ENCODE measurements at places on chromosomes 3 and 15.

DNA sequence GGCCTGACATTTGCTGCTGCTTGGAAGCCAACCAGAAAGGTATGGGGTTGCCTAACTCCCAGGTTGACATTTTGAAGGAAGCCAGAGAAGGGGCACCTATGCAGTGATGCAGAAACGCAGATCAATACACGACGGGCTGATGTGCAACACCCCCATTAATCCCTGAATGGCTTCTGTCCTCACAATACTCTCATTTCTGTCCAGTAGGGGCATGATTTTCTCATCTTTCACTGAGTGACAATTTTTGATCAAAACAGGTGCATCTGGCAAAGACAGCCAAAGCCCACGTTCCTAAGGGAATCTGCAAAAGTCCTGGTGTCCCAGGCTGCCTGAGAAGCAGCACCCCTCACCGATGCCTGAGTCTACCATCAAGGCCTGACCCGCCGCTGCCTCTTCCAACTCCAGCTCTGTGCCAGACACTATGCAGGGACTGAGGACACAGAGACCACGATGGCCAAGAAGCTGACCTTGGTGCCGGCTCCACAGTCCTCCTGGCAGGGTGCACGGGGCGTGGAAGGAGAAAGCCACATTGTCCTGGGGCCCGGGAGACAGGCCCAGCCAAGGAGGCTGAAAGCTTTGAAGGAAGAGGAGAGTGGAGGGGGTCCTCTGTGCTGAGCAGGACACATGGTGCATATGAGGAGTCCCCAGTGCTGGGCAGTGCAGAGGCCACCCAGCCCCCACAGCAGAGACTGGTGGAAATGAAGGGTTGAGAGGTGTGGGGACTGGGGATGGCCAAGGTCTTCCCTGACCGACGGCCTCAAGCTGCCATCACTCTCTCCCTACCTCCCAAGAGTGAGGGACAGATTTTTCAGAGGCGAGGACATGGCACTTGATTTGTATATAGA, 159.6 kb downstream of the NUP210 start:
- no peak for DNase-seq

DNA sequence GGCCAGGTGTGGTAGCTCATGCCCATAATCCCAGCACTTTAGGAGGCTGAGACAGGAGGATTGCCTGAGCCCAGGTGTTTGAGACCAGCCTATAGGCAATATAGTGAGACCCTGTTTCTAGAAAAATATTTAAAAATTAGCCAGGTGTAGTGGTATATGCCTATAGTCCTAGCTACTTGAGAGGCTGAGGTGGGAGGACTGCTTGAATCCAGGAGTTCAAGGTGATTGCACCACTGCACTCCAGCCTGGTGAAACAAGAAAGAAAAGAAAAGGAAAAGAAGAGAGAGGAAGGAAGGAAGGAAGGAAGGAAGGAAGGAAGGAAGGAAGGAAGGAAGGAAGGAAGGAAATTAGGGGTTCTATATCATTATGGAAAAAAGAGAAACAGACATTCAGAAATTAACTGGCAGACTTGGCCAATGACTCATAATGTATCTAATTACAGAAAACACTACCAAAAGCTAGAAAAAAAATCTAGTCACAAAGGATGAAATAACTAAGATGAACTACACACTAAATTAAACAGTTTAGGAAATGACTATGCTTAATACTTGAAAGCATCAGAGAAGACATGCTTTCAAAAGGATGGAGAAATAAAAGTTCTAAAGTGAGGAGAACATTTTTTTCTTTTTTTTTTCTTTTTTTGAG, 45.4 kb upstream of the TERB2 start:
- no peak for DNase-seq

DNA sequence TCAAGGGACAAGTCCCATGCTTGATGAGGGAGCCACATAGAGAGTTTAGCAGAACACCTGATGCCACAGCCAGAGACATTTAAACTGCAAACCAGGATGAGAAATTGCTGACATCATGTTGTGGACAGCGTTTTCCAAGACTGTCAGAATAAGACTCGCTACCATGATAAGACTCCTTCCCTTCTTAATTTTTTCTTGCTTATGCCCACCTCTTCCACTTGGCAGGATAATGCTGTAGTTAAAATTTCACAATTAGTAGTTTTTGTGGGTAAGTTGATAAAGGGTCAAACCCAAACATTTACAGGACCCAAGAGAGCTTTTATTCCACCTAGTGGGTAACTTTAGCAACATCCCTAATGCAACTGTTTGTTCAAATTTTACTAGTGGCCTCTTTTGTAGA, 3.0 kb upstream of the PIAS1 start:
- no peak for DNase-seq

- DNase-seq, result no peak
These were observed 8.5 kb downstream of the WDR53 start for GRCh38 chr3:196559826-196560225.

GRCh38 chr3:115239717-115240116, 92.6 kb upstream of the ZBTB20 start:
- no peak for DNase-seq

GRCh38 chr15:27846722-27847395, 252.3 kb downstream of the OCA2 start:
- no peak for DNase-seq
